ENCODE measurements at places on chromosomes 3 and 15. TPM values are rescaled to one million over a fixed set of nuclear protein-coding genes. Genes with fewer than 3 reads are reported as not detected.
A peak's percentile ranks its signal among the peaks of the same experiment; 100 is the strongest.

ANKDD1A gene
- polyA plus RNA-seq = 2.7 TPM

PGBD4 gene
- 0.15 TPM for polyA plus RNA-seq

GOLGA6A gene
- polyA plus RNA-seq = not detected

FEZF2 gene
- not detected for polyA plus RNA-seq

BLM gene
- 1.1 TPM for polyA plus RNA-seq

SUSD5 gene
- polyA plus RNA-seq = not detected

BRK1 gene
- polyA plus RNA-seq = 218 TPM

CKMT1B gene
- polyA plus RNA-seq = 41.1 TPM

KNL1 gene
- polyA plus RNA-seq = 0.50 TPM

- no peaks in the 10 kb centered on the region for H3K36me3 ChIP-seq
- H3K4me3 ChIP-seq = no peak overlapping the region
- H3K4me1 ChIP-seq = no peaks in the 10 kb centered on the region
- H3K27me3 ChIP-seq = no peaks in the 10 kb centered on the region
- no peak overlapping the region for H3K27ac ChIP-seq
These were observed 805.5 kb downstream of the IGSF11 start for GRCh38 chr3:118229196-118229595.

DNA sequence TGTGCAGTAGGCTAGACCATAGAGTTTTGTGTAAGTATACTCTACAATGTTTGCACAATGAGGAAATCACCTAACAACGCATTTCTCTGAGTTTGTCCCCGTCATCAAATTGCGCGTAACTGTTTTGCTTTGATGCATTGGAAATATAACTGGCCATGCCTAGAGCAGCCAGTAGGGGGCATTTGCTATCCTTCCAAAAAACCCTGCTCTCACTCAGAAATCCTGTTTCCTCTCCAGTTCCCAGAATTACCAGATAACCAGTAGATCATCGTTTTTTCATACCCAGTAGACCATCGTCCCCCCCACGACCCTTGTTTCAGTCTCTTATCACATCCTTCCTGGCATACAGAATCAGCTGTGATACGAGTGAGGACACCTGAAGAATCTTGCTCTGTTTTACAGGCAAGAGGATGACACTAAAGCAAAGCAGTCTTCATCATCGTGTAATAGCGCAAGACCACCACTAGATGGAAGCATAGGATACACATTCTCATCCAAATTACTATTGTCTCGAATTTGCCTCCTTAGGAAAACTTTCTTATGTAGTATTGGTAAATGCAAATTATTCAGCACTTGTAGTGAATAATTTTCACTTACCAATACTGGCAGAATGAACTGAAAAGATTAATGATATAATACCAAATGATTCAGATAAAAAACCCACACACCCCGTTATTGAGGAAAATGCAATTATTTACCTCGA, 4.4 kb upstream of the GABRR3 start:
- H3K4me3 ChIP-seq = peak overlapping the region; percentile 34
- H3K36me3 ChIP-seq = no peaks in the 10 kb centered on the region
- H3K27me3 ChIP-seq = no peaks in the 10 kb centered on the region
- peak overlapping the region; percentile 49 for H3K27ac ChIP-seq

DNA sequence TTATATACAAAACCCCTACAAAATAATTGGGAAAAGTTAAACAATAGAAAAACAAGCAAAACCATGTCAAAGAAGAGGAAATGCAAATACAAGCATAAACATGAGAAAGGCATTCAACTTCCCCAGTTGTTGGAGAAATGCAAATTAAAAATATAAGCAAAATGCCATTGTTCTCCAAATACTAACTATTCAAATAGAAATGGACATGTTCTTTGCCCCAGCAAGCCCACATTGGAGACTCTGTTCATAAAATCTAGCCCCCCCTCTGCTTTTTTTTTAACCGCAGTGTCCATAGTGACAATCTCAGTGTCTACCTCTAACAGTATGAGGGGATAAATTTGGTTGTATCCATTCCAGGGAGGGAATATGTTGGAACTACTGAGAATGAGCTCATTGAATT, 59.7 kb upstream of the LCTL start:
- peaks cover 13% of the 10 kb centered on the region for H3K27me3 ChIP-seq
- DNase-seq = no peak
- H3K36me3 ChIP-seq = no peaks in the 10 kb centered on the region
- peaks cover 22% of the 10 kb centered on the region for H3K4me1 ChIP-seq
- no peak overlapping the region for H3K4me3 ChIP-seq

DNA sequence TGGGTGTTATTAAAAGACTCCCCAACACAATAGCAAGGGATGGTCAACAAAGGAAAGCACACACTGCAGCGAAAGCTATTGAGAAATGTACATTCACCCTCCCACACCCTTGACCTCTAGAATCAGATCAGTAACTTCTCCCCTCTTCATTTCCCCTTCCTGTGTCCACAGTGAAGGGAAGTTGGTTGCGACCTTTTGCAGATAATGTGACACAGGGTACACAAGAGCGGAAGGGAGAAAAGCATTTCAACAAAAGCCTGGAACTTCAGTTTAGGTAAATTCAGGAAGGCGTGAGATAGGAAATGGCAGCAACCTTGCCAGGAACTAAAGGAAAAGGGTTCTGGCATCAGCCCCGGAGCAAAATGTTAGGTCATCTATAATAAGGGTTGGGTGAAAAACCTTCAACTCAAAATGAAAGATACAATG, 899.8 kb downstream of the MCTP2 start:
- no peaks in the 10 kb centered on the region for H3K27me3 ChIP-seq
- H3K4me3 ChIP-seq = no peak overlapping the region
- peak; percentile 37 for DNase-seq
- H3K36me3 ChIP-seq = no peaks in the 10 kb centered on the region
- H3K27ac ChIP-seq = no peak overlapping the region

GRCh38 chr3:71956716-71957115, 171.8 kb upstream of the PROK2 start:
- H3K27me3 ChIP-seq = no peaks in the 10 kb centered on the region
- no peak for DNase-seq
- no peaks in the 10 kb centered on the region for H3K36me3 ChIP-seq
- H3K4me1 ChIP-seq = peaks cover 12% of the 10 kb centered on the region
- no peak overlapping the region for H3K4me3 ChIP-seq
- no peak overlapping the region for H3K27ac ChIP-seq

DNA sequence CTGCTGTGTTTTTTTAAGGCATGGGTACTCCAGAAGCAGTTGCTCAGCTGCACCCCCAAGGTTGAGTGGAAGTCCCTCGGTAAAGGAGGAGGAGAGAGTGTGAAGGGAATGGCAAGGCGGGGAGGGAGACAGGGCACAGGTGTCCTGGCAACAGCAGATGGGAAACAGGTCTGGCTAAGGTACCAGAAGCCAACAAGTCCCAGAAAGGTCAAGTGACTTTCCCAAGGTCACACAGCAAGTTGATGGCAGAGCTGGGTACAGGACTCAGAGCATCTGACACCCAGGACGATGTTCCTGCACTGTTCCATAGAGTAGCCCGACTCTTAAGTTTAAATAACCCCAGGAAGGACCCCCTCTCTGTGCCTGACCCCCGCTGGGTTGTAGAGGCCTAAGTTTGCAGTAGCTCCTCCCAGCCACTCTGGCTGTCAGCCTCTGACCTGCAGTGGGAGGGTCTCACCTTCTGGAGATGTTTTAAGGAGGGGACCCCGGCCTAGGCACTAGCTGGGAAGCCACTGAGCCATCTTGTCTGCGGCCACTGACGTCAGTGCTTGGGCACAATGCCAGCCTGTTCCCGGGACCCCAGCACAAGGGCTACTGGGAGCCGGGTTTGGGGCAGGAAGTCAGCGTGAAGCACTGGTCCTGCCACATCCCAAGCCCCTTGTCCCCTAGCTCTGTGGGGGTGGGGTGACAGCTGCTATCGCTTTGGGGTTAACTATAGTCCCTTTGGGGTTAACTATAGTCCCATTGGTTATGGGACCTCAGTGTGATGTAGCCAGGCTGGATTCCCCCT, 10.5 kb downstream of the CSK start:
- peak overlapping the region; percentile 19 for H3K27ac ChIP-seq
- no peaks in the 10 kb centered on the region for H3K36me3 ChIP-seq
- DNase-seq = no peak
- peaks cover 73% of the 10 kb centered on the region for H3K4me1 ChIP-seq

GRCh38 chr15:64535460-64536243, 75.3 kb downstream of the ZNF609 start:
- peaks cover 6% of the 10 kb centered on the region for H3K36me3 ChIP-seq
- DNase-seq = no peak
- H3K27ac ChIP-seq = no peak overlapping the region
- no peaks in the 10 kb centered on the region for H3K27me3 ChIP-seq

DNA sequence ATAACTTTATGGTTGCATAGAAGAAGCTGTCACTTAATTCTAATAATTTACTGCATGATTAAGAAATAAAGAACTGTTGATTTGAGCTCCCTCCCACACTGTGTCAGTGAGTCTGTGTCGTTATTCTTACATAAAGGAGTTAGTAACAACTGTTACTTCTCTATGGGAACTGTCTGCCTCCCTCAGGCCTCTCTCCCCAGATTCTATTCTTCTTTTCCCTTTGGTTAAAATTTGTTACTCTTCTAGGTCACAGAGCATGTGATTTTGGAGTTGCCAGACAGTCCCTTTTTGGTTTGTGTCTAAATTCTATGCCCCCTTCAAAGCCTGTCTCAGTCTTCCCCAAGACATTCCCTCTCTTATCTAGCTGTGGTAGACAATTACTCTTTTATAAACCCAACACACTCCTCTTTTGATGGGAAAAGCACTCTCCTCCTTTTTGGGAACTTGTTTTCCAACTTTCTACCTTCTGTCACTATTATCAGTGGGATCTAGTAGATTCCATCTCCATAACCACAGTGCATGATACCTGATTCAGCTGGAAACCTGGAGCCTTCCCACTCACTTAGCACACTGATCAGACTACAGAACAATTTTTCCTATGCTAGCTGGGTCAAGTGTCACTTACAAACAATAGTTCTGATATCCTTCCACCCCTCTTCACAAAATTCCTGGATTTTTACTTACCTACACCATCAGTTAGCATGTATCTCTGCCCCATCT, 422.1 kb upstream of the TGFBR2 start:
- DNase-seq = no peak
- H3K27me3 ChIP-seq = no peaks in the 10 kb centered on the region
- H3K4me3 ChIP-seq = no peak overlapping the region
- no peak overlapping the region for H3K27ac ChIP-seq

GRCh38 chr3:109924196-109924595, 586.9 kb upstream of the DPPA4 start:
- no peaks in the 10 kb centered on the region for H3K36me3 ChIP-seq

DNA sequence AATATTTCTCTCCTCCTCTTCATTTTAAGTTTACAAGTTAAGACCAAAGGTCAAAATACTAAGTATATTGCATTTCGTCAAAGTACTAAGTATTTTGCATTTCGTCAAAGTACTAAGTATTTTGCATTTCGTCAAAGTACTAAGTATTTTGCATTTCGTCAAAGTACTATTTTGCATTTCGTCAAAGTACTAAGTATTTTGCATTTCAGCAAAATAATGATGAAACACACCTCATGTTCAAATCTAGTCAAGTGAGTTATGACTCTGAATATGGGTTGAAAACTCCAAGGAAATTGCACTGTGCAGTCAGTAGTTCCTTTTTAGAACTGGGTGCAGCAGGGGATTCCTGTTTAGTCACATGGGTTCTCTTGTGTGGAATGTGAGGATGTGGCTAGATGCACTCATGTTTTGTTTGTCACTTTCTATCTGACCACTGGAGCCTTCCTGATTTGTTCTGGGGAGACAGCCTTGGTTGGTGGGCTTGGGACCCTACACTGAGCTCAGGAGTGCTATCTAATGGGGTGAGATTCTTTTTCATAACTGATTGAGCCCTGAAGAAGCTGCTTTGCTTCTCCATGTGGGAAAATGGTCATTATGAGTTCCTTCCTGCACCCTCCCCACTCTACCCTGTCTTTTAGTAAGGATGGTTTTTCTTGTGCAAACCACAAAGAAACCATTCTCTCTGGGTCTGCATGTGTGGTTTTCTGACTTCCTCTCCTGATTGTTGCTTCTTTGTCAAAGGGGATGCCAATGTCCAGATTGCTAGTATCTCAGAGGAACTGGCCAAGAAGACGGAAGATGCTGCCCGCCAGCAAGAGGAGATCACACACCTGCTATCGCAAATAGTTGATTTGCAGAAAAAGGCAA, 73.4 kb downstream of the CCK start:
- H3K27me3 ChIP-seq = no peaks in the 10 kb centered on the region
- DNase-seq = no peak
- no peak overlapping the region for H3K4me3 ChIP-seq
- H3K4me1 ChIP-seq = peaks cover 53% of the 10 kb centered on the region

GRCh38 chr3:159137949-159138348, 336.1 kb downstream of the MFSD1 start:
- no peaks in the 10 kb centered on the region for H3K36me3 ChIP-seq
- no peaks in the 10 kb centered on the region for H3K4me1 ChIP-seq
- H3K27me3 ChIP-seq = no peaks in the 10 kb centered on the region
- H3K27ac ChIP-seq = no peak overlapping the region

GRCh38 chr15:45169608-45170480, 17.9 kb downstream of the SHF start:
- DNase-seq = no peak
- no peak overlapping the region for H3K27ac ChIP-seq
- peaks cover 14% of the 10 kb centered on the region for H3K4me1 ChIP-seq
- H3K27me3 ChIP-seq = no peaks in the 10 kb centered on the region
- H3K4me3 ChIP-seq = no peak overlapping the region
- H3K36me3 ChIP-seq = no peaks in the 10 kb centered on the region

GRCh38 chr15:80777137-80777536, 2.0 kb upstream of the CEMIP start:
- H3K27ac ChIP-seq = no peak overlapping the region
- H3K27me3 ChIP-seq = no peaks in the 10 kb centered on the region
- H3K36me3 ChIP-seq = no peaks in the 10 kb centered on the region
- H3K4me1 ChIP-seq = peaks cover 24% of the 10 kb centered on the region
- peak; percentile 41 for DNase-seq

GRCh38 chr3:153973722-153974265, 147.4 kb upstream of the ARHGEF26 start:
- no peaks in the 10 kb centered on the region for H3K4me1 ChIP-seq
- no peaks in the 10 kb centered on the region for H3K27me3 ChIP-seq
- H3K27ac ChIP-seq = no peak overlapping the region
- no peak for DNase-seq
- no peaks in the 10 kb centered on the region for H3K36me3 ChIP-seq

DNA sequence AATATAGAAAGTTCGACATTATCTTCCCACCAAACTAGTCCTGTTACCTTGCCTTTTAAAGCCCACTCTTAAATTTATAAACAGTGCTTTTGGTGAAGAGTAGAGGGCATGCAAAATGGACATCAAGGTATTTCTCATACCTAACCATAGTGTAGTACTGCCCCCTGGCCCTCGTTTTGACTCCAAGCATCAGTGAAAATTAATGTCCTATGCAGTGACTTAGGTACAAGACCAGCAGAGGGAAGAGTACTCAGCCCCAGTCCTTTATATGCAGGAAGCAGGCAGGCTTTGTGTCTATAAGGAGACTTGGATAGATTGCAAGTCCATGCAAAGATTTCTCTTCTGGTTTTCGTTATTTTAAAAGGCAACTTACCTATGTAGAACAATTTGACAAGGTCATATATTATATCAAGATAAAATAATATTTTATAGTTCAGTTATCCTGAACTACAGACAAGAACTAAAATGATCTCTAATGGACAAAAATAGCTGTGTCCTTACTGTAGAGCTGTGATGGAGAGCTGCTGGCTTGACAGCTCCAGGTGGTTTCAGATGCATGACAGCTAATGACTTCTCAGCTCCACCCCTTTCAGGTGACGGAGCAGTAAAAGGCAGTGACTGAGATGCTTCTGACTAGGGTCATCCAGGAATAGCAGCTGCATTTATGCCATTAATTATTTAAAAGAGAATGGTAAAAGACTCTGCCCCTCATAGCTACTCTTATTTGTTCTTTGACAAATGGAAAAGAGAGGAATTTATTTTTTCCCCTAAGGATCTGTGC, 646.1 kb downstream of the SQOR start:
- H3K36me3 ChIP-seq = no peaks in the 10 kb centered on the region
- peak; percentile 38 for DNase-seq
- no peak overlapping the region for H3K27ac ChIP-seq
- H3K4me3 ChIP-seq = no peak overlapping the region

Data from stomach (tissue), 19 donors.